HEK293T (cell line): ENCODE measurements at places on chromosomes 2 and 18.

DNA sequence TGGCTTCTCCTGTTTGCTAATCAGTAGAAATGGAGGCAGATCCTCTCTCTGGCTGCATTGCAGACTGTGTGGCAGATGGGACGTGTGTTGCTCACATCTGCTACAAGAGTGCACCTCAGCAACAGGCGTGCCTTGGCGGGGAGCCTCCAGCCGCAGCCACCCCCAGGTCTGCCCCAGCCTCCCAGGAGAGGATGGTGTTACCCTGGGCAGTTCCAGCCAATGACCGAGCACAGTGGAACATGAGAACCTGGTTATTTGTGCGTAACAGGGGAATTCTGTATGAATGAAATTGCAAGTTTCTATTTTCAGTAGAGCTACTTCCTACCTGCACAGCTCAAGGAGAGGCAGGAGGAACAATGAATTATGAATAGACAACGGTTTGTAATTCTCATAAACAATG lies 130.6 kb upstream of the CBLN2 start:
- DNase-seq = no peak

GRCh38 chr2:188610827-188611226 lies 319.2 kb downstream of the GULP1 start:
- DNase-seq = no peak

- DNase-seq = no peak
Measured at GRCh38 chr18:525036-525797, 24.7 kb upstream of the COLEC12 start.

DNA sequence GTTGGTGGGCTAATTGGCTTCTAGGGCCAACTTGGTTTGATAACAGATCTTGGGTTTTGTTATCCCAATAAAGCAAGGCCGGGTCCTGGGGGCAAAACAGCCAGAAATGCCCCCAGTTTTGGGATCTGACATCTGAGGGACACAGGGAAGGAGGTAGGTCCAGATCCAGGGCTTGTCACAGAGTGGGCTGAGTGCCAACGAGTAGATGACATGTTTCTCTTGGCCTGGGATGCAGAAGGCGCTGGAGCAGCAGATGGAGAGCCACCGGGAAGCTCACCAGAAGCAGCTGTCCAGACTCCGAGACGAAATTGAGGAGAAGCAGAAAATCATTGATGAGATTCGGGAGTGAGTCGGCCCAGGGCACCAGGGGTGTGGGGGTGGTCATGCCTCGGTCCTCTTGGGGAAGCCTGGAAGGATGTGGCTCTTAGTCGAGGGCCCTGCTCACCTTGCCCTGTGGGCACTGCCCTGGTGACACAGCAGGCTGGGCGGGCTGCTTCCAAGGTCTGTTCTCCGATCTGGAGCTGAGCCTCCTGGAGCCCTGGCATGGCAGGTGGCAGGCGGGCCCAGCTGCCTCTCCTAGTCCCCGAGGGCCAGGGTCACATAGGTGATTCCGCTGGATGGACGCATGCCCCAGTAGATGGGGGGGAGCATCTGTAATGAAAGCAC lies 40.2 kb upstream of the LYPD6B start:
- no peak for DNase-seq

- DNase-seq = no peak
Measured at GRCh38 chr2:239008677-239009588, 161.0 kb downstream of the TWIST2 start.

- no peak for DNase-seq
Measured at GRCh38 chr2:128611421-128612320, 293.0 kb upstream of the HS6ST1 start.

- no peak for DNase-seq
Measured at GRCh38 chr2:3354986-3355385, 22.6 kb downstream of the EIPR1 start.

- DNase-seq = no peak
Measured at GRCh38 chr18:26416652-26417150, 131.7 kb downstream of the KCTD1 start.

DNA sequence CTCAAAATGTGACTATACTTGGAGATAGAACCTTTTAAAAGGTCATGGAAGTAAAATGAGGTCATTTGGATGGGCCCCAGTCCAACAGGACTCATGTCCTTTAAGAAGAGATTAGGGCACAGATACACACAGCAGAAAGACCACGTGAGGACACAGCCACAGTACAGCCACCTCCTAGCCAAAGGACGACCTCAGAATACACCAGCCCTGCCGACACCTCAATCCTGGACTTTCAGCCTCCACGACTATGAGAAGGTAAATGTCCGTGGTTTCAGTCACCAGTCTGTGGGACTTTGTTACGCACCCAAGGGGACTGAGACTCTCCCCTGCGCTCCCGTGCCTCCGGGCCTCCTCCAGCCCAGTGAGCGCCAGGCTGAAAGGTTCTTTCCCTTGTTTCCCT lies 30.2 kb upstream of the HPCAL1 start:
- DNase-seq = no peak

- no peak for DNase-seq
Measured at GRCh38 chr2:238220892-238221521, 17.5 kb upstream of the ILKAP start.

- DNase-seq = no peak
Measured at GRCh38 chr2:20450201-20450999, 3.5 kb downstream of the RHOB start.

GRCh38 chr2:160028431-160029269 lies 33.8 kb downstream of the PLA2R1 start:
- no peak for DNase-seq

DNA sequence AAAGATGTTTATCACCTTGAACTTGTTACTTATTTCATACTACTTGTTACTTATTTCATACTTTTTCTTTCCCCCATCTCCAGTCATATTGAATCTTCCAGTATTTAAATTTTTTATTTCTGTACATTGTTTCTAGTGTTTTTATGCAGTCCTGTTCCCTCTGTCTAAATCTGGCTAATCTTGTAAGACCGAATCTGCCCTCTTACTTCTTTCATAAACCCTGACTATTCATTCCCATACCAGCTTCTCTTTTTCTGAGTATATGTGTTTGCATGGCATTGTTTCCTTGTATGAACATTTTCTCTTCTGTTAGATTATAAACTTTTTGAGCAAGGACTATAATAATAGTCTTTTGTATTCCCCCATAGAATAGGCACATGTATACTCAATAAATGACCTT lies 131.7 kb downstream of the TAF4B start:
- DNase-seq = no peak

DNA sequence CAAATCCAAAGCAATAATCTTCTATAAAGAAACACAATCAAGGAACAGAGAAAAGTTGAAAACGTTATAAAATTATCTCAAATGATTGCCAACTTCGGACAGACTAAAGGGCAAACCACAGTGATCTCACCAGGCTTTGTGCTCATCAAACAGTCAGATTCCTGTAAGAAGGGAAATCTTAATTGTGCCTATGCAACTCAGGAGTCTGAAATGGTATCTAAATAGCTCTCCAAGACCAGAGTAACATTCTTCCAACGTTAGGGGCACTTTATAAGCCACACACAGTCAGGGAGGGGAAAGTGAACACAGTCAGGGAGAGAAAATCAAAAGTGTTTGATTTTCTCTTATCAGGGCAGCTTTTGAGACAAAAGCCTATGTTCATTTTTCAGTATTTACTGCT lies 29.4 kb downstream of the PLEKHM3 start:
- no peak for DNase-seq

DNA sequence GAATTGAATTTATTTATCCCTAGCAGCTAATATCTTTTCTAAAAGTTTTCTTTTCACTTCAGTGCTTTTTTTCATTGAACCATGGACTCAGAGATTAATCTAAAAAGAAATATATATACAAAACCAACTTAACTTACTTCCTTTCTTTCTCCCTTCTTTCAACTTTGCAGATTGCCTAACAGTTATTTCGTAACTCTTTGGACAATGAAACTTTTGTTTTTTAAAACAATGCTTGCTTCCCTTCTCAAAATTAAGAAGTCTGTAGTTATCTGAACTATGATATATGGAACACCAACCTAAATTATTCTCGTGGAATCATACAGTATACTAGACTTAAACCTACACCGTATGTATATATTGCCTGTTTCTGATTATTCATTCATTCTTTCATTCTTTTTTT lies 62.9 kb downstream of the MIB1 start:
- DNase-seq = no peak

GRCh38 chr2:69604836-69605235 lies 38.7 kb downstream of the AAK1 start:
- DNase-seq = no peak

GRCh38 chr18:48602759-48603390 lies 64.0 kb downstream of the CTIF start:
- no peak for DNase-seq

- DNase-seq = no peak
Measured at GRCh38 chr2:12742891-12743290, 26.2 kb downstream of the TRIB2 start.

DNA sequence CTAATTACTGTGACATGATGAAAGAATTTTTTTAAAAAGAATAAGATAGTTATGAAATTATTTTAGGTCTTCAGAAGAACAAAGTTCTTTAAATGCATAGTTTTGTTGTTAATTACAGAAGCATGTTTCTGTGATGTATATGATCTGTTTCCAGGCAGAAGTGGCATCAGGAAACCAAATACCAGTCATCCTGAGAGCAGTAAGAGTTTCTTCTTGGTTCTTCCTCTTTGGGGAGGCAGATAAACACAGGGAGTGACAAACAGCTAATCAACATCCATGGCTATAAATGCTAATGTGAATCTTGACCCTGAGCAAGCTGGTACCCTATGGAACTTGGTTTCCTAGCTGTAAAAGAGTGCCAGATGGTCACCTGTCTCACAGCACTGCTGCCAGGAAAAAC lies 29.2 kb downstream of the WIPF1 start:
- no peak for DNase-seq

GRCh38 chr18:34661464-34662087 lies 48.5 kb upstream of the DTNA start:
- DNase-seq = peak; percentile 86

DNA sequence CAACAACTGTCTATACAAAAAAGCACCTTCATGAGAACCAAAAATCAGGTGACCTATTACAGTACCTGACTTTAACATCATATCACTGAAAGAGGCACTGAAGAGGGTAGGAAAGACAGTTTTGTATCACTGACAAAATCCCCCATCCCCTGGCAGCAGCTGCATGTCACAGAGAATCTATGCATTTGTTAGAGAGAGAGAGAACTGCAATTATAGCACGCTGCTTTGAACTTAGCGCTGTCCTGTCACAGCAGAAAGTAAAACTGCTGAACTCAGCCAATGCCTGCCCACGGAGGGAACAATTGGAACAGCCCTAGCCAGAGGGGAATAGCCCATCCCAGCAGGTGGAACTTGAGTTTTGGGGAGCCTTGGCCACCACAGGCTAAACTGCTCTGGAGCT lies 75.1 kb upstream of the NOL4 start:
- no peak for DNase-seq

GRCh38 chr2:766255-766654 lies 89.0 kb upstream of the TMEM18 start:
- DNase-seq = no peak

GRCh38 chr2:187312718-187313282 lies 135.3 kb downstream of the CALCRL start:
- no peak for DNase-seq

- DNase-seq = no peak
Measured at GRCh38 chr2:147182260-147182659, 662.6 kb upstream of the ACVR2A start.

GRCh38 chr2:235312571-235312970 lies 181.3 kb upstream of the AGAP1 start:
- no peak for DNase-seq

DNA sequence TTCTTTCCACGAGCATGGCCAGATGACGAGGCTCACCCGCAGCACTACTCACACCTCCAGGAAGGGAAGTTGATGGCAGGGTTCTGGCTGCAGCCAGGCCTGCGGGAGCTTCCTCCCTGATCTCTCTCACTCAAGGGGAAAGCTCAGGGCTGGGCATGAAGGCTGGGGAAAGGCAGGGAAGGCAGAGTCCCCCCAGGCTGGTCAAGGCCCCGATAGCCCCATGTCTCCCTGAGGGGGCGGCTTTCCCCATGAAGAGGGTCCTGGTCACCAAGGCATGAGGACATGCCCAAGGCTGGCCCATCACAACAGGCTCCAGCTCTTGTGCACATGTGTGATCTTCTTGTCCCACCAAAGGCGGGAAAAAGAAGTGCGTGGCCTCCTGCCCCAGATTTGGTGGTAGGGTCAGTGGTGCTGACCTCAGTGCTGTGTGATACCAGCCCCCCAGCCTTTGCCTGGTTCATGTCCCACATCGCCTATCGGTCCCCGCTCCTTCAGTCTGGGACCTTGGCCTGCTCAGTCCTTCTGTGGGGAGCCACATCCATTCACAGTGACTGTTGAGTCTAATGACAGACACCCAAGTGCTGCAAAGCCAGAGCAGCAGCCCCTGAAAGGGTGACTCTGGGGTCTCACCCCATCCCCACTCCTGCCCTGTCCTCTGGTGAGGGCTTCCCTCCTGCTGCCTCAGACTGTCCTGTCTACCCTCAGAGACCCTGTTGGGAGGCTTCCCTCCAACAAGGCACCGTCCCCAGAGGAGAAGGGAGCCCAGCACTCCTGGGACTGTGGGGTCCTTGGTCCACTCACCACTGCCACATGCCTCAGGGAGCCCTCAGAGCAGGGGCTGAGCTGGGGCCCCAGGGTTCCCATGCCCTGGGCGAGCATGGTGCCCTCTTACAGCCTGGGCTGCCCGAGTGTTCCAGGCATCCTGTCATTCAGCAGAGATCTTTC lies 49.8 kb upstream of the ALPP start:
- no peak for DNase-seq

- DNase-seq = peak; percentile 8
Measured at GRCh38 chr2:84459944-84460429, 907 bp upstream of the SUCLG1 start.

DNA sequence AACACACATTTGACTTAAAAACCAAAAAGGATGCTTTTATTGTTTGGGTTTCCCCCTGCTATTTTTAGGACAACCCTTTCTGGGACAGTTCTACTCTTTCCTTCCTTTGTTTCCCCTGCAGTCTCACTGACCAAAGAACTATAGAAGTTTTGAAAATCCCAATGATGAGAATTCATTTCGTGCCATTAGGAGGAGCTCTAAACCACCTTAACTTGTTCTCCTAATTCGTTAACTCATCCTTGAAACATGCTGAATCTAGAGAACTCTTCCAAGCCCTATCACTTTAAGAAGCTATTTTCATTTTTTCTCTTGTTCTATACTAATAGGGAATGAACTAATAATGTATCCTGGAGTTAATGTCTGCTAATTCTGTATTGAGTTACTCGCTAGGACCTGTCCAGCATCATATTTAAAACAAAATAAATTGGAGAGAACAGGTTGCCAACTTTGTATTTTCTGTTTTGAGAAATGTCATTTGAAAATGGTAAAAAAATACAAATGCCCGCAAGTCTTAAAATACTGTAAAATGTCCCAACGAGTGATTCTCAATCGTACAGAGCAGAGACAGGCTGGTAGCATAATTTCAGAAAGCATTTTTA lies 62.9 kb downstream of the AFTPH start:
- DNase-seq = peak; percentile 51

DNA sequence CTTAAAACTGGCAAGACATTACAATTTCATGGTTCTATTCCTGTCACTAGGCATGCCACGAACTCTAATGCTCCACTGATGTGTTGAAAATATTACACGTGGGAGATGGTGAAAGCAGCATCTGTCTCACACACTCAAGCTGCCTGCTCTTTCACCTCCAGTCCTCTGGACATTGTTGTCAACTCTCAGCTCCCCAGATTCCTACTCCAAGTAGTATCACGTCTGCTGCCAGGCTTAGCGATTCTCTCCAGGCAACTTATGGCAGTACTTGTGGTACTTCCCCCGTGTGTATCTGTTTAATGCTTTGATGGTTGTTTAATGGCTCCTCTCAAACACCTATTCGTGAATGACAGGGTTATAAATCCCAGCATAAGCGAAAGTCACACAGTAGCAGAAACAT lies 103.8 kb downstream of the TMEFF2 start:
- DNase-seq = no peak

- DNase-seq = peak; percentile 5
Measured at GRCh38 chr18:41532344-41533086, 422.5 kb upstream of the PIK3C3 start.
